Daoy (cell line): ENCODE measurements at places on chromosomes 13 and 19. TPM values are rescaled to one million over a fixed set of nuclear protein-coding genes. Genes with fewer than 3 reads are reported as not detected.

The C19orf53 gene
- 214 and 231 TPM in 2 replicates for total RNA-seq

The BICRA gene
- 0.89 and 8.5 TPM in 2 replicates for total RNA-seq

The CASP14 gene
- total RNA-seq, result not detected in 2 replicates

The TSEN34 gene
- total RNA-seq, result 88.1 and 141 TPM in 2 replicates

The ZNF845 gene
- 10.0 and 11.0 TPM in 2 replicates for total RNA-seq

DNA sequence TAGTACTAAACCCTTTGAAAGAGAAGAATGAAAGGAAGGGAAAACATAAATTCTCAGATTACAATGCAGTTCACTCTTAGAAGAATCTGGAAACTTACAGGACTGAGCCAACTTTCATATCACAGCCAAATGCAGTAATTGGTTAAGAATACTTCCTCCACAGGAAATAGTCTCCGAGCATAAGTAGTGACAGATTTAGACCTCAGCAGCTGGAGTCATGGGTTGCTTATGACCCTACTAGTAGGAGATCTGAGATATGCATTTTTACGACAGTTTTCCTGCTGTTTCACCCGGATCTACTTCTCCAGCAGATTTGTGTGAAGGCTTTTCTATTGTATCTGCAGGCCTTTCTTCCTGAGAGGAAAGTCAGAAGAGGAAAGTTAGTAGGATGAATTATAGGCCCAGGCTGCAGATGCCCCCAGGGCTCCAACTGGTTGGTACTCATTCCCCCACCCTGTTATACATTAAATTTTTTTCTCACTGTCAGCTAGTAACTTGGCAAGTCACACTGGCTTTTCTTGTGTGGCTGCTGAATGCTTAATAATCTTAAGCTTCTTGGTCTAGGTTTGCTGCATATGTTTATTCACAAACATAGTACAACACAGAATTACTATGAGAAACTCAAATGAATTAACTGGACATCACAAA is 1241.5 kb upstream of the MIR17HG start:
- DNase-seq, result no peak

- DNase-seq, result no peak
These were observed 51.5 kb upstream of the ZNF728 start for GRCh38 chr19:23054456-23054855.

DNA sequence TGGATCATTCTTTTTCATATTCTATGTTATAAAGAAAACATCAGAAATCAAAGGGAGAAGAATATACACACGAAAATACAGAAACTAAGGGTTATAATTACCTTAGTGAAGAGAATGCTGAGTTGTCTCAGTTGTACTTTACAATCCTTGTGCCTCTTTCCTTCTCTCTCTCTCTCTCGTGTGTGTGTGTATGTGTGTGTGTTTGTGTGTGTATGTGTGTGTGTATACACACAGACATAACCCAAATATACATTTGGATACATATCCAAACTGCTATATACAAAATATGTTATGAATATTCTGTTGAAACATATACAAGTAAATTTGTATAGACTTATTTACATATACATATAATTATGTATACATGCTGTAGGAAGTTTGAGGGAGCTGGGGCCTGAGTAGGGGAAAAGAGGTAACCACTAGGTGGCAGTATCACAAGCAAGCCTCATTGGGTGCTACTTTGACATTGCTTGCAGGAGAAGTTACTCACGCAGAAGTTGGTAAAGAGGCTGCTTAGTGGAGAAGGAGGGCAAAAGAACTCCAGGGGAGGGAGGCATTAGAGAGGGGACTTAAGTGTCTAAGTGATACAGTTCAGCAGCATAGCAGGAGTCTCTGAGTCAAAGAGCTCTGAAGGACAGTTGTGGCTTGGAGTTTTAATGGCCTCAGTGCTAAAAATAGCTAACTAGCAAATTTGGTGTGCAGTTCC is 465.1 kb upstream of the PCDH20 start:
- no peak for DNase-seq

DNA sequence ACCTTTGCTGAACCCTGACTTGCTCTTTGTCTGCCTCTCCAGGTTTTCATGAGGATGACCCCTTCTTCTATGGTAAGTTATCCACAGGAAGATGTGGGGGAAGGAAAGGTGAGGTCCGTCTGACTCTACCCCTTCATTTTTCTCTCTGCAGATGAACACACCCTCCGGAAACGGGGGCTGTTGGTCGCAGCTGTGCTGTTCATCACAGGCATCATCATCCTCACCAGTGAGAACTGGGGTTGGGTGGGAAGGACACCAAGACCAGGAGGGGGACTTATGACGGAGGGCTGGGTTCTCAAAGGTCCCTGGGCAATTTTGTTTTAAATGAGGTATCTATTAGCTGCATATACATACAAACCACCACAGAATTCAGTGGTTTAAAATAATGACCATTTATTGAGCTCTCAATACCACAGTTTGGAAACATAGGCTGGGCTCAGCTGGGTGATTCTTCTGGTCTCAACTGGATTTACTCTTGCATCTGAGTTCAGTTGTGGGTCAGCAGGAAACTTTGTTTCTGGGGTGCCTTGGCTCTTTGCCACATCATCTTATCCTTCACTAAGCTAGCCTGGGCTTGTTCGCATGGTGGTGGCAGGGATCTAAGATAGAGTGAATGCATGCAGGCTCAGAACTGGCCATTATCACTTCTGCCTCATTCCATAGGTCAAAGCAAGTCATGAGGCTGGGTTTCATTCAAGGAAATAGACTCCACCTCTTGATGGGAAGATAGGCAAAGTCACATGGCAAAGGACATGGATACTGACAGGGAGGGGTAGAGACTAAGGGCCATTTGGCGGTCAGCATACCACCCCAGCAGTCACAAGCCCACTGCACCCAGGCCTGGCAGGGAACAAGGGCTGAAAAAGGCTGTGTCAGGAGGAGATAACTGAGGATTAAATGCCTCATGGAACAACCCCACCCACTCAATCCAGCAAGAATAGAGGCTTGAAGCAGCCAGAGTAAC is 11.8 kb downstream of the FXYD5 start:
- DNase-seq, result no peak

DNA sequence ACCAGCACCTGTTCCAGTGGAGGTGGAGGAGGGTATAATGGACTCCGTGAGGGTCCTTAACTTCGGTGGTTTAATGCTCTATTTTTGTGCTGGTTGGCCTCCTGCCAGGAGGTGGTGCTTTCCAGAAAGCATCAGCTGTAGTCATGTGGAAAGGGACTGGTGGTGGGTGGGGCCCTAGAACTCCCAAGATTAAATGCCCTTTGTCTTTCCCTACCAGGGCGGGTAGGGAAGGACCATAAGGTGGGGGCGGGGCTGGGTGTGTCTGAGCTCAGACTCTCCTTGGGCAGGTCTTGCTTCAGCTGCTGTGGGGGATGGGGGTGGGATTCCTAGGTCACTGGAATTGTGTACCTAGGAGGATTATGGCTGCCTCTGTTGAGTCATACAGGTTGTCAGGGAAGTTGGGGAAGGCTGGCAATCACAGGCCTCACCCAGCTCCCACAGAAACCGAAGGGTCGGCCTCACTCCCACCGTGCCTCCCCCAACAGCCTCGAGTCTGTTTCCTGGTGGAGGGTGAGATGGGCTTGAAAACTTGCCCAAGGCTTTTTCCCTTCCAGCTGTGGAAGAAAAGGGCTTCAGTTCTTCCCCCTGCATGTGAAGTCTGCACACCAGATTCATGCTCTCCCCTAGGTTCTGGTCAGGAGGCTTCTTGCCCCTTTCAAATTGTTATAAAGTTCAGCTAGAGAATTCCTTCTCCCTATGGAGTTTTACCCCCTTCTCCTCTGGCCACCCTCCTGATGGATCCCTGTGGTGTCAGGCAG is 60.3 kb upstream of the CLDN10 start:
- DNase-seq, result no peak

DNA sequence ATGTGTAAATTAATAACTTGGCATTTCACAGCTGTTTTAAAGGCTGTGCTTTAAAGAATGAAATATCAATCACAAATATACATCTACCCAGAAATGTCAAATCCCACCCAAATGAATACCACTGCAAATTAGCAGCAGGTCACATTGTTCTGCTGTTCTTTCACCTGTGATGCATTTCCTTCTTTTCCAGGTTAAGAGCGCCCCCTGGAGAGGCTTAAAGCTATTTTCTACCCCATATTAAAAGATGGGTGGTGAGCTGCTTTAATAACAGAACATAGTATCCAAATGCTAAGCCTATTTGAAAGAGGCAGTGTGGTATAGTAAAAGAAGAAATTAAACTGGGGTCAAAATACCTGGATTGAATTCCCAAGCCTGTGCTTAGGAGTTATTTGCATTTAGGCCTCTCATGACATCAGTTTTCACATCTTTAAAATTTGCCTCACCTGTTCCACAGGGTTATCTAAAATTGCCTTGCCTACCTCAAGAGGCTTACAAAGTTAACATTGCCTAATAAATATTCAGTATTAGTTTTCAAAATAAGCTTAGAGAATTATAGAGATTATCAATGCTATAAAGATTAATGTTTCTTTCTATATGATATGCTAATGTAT is 396.9 kb upstream of the SLITRK5 start:
- peak; percentile 30 for DNase-seq

DNA sequence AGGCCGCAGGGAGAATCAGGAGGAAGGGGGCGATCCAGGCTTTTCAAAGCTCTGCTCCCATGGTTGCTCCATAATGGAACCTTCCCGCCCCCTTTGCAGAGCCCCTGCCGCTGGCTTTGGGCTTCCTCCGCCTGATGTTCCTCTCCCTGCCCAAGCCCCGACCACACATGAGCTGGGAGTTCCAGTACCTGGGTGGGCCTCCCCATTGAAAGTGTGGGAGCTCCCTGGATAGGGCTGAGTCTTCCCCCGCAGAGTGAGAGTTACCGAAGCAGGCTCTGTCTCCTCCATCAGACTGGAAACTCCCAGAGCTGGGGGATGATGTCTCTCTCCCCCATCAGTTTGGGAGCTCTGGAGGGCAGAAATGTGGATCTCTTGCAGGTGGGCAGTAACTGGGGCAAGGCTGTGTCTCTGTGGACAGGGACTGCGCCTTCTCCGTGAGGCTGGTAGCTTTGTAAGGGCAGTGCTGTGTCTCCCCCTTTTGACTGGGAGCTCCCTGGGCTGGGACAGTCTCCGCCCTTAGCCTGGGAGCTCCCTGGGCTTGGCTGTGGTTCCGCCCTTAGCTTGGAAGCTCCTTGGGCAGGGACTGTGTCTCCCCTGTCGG is 722 bp downstream of the DCAF15 start:
- peak; percentile 51 for DNase-seq

GRCh38 chr13:60509601-60510386 is 112.8 kb downstream of the TDRD3 start:
- DNase-seq, result no peak

DNA sequence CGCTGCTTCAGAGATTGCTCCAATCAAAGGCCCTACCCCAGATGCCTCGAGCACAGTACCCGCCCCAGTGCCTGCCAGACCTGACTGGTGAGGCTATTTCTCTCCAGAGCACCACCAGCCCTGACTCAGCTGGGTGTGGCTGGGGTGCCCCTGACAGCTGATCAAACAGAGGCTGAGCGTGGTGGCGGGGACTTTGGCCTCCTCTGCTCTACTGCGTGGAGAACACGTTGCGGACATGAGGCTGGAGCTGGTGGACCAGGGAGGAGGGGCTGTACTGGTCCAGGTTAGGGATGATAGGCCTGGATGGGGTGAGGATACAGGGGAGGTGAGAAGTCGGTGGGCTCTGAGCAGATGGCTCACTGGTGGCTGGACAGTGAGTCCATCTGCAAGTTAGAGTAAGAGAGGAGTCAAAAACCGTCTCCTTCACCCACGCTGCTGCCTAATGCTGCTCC is 3.5 kb upstream of the DOCK6 start:
- DNase-seq, result peak; percentile 76

DNA sequence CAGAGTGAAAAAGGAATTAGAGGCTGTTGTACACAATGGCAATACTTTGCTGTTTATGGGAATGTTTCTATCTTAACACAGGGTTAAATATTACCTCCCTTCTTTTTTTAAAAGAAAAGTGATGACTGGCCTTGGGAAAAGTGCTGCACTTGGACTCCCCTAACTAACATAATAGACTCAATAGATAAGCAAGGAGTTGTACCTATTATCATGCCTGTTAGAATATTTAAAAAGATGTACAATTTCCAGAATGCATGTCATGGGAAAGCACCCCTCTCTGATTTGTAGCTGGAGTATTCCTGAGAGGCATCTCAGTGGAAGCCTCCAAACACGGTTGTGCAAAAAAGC is 79.3 kb upstream of the GPC6 start:
- no peak for DNase-seq

DNA sequence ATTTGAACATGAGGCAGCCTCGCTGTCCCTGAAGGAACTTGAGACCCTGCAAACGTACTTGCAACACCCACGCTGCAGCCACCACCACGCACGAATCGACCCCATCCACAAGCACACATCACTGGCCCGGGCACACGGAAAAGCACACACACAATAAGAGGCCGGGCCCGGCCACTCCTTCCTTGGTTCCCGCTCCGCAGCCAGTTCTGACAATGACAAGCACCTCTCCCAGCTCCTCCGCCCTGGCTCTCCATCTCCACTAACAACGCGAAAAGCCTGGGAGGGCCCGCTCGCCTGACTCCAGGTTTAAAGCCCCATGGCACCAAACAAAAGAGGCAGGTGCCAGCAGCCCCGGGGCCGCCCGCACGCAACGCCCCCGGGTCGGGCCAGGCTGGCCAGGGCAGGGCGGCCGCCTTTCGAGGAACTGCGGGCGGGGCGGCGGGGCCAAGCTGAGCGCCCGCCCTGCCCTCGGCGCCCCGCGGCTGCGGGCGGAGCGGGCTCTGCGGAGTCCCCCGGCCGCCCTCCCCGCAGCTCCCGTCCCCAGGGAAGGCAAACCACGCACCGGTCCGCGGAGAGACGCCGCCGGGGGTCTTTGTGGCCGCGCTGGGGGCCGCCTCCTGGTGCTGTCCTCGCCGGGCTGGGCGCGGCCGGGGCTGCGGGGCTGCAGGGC is 495 bp downstream of the DCLK1 start:
- peak; percentile 41 for DNase-seq

DNA sequence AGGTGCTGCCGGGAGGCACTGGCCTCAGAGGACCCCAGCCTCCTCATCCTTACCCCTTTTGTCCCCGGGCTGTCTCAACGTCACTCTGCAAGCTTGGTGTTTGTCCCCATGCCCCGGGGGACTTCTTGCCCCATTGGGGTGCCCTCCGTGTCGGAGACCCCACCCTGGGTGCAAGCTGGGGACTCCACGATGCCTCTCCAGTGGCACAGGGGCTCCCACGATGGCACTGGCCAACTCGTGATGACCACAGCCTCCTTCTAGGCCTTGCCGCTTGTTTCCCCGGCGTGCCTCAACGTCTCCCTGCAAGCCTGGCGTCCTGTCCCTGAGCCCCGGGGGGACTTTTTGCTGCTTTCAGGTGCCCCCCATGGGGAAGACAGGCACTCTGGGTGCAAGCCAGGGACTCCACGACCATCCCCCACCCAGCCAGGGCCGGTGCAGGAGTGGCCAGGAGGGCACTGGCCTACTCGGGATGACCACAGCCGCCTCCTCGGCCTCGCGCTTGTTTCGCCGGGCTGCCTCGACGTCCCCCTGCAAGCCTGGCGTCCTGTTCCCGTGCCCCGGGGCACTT is 237.0 kb downstream of the TUBA3C start:
- DNase-seq, result no peak

GRCh38 chr19:19746286-19747213 is 13.6 kb upstream of the ZNF14 start:
- no peak for DNase-seq

DNA sequence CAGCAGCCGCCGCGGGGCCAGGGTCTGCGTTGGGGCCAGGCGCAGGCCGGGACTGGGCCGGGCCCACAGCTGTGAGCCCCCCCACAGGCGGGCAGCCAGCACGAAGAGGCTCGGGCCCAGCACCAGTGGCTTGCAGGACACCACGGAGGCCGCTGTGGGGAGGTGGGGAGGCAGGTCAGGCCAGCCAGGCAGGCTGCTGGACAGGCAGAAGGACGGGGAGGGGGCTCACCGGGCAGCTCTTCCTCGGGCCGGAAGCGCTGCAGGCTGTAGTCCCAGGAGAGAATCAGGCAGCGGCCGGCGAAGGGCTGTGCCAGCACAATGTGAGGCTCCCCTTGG is 8.3 kb downstream of the LGI4 start:
- DNase-seq, result no peak

GRCh38 chr13:77001963-77002587 is 10.2 kb downstream of the CLN5 start:
- DNase-seq, result no peak
